ENCODE measurements at places on chromosomes 7 and 10.

DNA sequence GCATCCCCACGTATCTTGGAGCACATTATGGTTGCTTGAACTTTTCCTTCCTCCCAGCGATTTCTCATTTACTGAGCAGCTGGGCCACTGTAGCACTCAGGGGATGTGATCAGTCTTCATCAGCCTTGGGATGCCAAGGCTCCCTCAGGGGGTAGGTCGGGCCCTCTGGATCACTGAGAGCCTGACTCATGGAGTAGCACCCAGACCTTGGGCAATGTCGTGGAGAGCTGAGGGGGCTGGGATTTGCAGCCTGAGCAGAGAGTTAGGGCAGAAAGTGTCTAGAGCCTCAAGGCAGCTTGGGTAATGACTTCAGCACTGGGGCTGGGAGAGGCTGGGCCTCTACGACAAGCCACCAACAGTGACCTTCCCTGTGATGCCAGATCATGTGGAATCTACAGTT, 86.5 kb upstream of the CXCL12 start:
- DNase-seq = no peak

- no peak for DNase-seq
Measured at GRCh38 chr10:95211606-95212279, 17.7 kb downstream of the ACSM6 start.

DNA sequence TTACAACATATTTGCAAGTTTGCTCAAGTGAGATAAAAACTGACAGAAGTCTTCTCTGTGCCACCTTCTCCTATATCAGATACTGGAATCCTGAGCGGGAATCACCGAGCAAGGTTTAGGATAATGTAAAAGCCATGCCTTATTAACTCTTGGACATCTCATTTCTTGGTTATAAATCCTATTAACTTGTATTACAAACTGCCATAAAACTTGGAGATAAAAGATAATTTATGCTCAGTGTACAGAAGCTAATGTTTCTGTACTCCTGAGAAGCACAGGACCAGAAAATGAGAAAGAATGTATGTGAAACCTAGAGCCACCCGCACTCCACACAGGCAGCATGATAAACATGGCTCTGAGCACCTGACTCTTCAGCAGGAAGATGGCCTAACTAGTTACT, 181.2 kb upstream of the NOBOX start:
- DNase-seq = no peak

- no peak for DNase-seq
Measured at GRCh38 chr10:62095181-62096122, 173.2 kb downstream of the RTKN2 start.

DNA sequence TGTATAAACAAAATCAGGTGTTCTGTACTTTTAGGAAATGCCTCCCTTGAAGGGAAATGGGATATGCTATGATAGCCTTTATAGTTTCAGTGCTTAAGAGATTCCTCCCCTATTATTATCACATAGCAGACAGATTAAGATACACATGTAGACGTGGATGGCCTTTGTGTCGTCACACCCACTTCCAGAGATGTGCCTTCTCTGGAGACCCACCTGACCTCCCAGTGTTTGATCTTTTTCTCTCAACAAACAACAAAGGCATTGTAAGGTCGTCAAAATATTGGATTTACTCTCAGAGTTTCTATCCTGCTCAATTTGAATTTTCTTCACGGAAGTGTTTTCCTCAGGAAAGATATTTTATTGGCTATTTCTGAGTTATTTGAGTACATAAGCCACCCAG, 25.7 kb upstream of the C1GALT1 start:
- DNase-seq = peak; percentile 14

GRCh38 chr10:6621536-6621935, 41.5 kb upstream of the PRKCQ start:
- no peak for DNase-seq

DNA sequence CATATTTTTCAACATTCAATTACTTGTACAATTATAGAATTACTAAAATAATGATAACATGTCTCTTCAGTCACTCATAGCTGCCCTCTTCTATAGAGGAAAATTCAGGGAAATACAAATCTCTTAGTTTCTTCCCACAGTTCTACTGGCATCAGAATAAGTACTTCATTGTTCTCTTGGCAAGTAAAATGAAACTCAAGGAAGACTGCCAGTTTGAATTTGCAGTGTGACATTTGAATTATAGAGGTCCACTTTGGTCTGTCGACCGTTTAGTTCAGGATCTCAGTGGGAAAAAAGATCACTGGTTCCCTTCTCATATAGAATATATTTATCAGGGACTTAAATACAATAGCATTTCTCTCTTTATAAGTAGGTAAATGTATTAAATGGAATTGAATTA, 114.5 kb downstream of the PON1 start:
- DNase-seq = no peak

GRCh38 chr7:30800785-30801252, 29.6 kb downstream of the MINDY4 start:
- DNase-seq = no peak

DNA sequence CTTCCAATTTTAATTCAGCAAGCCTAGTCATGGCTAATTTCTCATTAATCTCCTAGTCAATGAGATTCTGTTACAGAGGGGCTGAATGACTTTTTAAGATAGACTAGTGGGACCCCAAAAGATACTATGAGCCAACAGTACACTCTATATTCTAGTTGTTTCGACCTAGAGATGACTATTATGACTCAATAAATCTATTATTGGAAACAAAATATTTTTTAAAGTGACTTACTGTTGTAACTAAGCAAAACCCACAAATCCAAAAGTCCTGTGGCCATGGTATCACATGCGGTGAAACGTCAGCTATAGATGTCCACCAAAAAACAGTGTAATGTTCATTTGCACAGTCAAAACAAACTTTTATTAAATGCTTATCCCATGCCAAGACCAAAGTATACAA, 95.3 kb upstream of the ADO start:
- no peak for DNase-seq

GRCh38 chr10:2953495-2953894, 113.9 kb upstream of the PFKP start:
- no peak for DNase-seq

DNA sequence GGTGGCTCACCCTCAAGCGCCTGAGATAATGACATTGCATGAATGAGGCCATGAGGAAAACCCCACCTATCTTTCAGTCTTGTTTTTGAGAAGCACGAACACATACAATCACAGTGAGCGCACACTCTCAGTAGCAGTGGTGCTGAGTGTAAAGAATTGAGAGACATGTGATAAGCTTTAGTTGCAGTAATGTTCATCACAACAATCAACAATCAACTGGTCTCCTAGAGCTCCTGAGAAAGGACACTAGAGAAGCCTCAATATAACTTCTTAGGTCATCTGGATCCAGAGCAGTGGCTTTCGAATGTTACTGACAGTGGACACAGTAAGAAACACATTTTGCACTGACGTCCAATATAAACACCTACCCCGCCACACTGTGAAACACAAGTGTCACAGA, 12.8 kb downstream of the ERLIN1 start:
- DNase-seq = no peak

- no peak for DNase-seq
Measured at GRCh38 chr7:90473814-90474213, 4.4 kb downstream of the PTTG1IP2 start.

DNA sequence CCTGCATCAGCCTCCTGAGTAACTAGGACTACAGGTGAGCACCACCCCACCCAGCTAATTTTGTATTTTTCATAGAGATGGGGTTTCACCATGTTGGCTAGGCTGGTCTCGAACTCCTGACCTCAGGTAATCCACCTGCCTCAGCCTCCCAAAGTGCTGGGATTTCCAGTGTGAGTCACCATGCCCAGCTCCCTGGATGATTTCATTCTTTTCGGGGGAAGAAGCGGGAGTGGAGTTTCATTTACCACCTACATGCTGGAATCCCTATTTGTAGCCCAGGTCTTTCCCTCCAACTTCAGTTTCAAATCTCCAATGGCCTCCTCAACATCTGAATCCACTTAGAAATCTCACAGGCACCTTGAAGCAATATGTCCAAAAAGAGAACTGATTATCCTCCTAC, 2.9 kb upstream of the BTRC start:
- DNase-seq = no peak

- DNase-seq = no peak
Measured at GRCh38 chr10:48572414-48572813, 32.5 kb downstream of the ARHGAP22 start.

GRCh38 chr7:103690242-103690974, 244.4 kb upstream of the SLC26A5 start:
- DNase-seq = no peak

DNA sequence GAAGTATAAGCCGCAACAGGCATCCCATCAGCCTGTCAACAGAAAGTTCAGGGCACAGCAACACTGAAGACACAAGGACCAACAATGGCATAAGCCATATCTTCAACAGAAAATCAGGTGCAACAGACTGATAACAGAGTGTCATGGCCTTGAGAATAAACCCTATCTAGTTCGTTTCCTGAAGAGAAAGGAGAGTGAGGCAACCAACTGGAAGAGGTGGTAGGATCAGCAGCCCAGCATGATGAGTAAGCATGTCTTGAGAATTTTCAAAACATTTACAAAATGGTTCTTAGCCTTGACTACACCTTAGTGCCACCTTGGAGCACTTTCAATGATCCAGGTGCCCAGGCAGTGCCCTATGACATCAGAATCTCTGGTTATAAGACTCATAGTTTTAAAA, 290.2 kb upstream of the SEMA3C start:
- DNase-seq = no peak

DNA sequence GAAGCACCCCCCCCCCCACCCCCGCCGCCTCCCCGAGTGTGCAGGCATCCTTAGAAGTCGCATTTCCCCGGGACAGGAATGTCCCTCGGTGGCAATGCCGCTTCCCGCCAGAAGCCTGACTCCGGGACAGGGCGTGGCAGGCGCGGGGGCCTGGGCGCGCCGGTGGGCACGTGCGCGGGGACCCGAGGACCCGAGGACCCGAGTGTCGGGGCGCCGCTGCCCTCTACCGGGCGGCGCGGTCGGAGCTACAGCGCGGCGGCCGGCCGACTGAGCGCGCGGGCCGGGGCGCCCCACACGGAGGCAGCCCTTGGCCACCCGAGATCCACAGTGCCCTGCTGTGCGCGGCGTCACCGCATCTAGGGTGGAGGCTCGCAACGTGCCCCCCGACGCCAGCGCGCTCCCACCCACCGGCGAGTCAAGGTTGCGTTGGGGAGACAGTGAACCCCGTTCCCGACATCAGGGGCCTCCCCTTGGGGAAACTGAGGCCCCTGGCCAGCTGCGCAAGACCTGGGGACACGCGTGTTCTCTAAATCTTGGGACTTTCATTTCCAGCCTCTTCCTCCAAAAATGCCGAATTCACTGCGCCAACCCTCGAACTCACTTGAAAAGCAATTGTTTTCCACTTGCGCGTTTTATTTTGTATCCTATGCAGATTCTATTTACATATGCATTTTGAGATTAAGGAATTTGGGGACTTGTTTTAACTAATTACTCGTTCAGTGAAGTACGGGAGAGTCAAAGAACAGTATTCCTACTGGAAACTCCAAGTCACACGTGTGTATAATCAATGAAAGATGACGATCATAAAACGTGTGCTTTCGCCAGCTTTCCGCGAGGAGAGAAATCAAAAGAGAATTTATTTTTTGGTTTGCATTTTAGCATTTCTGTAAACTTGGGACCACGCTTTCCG, 3.1 kb upstream of the CUX1 start:
- peak; percentile 52 for DNase-seq

DNA sequence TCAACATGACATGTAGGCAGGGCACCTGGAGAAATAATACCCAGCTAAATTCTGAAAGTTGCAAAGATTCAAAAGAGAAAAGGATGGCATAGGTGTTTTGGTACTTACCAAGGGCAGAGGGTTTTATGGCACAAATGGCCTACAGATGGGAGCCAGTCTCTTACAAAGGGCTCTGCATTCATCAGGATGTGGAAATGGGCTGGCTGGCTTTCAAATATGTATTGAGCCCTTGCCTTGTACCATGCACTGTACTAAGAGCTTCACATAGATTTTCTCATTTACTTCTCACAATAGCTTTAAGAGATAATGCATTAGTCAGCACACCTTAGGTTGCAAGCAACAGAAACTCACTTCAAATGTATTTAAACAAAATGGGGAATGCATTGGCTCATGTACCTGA, 327.1 kb downstream of the BICC1 start:
- no peak for DNase-seq

- DNase-seq = peak; percentile 80
Measured at GRCh38 chr7:28151965-28152364, 28.6 kb downstream of the JAZF1 start.

- DNase-seq = no peak
Measured at GRCh38 chr7:22395222-22395621, 38.3 kb upstream of the RAPGEF5 start.

DNA sequence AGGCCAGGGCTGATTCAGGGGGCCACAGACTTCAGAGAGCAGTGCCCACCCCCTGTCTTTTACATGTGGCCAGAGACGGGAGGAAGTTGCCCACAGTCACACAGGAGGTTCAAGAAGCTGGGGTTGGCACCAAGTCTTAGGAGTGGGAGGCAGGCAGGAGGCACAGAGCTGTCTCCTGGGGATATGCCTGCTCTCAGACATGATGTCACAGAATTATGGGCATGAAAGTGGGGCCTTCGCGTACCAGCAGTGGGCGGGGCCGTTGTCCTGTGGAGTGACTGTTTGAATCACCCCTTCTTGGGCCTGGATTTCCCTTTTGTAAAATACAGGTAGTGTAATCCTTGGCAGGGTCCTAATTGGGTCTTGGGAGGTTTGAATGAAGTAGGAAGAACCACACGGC, 81.2 kb upstream of the PPIF start:
- DNase-seq = no peak

DNA sequence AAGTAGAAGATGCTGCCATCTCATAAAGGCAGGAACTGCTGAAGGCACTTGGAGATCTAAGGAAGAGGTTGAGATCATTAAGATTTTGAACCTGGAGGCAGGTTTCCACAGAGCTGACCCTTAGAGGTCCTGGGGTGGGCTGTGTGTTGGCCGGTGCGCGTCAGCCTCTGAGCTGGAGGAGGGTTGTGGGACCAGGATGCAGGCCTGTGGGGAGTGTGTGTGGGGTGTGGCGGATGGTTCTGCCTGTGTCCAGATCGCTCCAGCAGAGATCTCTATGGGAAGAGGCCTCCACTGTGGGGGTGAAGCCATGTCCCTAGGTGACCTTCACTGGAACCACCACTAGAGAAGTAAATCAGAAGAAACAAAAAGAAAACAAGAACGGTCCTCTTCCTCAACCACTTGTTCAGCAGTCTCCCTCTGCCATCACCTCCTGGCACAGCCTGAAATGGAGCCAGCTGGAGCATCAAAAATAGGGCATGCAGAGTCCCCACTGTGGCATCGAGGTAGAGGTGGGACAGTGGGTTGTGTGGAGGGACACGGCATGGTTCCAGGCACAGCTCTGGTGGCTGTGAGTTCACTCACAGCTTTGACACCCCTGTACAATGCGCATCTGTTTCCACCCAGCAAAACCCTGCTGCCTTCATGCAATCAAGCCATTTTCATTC, 453.8 kb downstream of the TCERG1L start:
- no peak for DNase-seq

DNA sequence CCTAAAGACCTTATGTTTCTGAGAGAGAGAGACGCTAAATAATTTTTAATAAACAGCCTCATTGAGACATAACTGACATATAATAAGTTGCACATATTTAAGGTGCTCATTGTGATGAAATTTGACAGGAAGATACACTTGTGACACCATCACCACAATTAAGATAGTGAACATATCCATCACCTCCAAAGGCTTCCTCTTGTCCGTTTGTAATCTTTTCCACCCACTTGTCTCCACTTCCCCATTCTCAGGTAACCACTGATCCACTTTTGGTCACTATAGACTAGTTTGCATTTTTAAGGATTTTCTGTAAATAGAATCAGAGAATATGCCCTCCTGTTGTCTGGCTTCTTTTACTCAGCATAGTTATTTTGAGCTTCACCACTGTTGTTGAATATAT, 195.1 kb upstream of the WDR11 start:
- no peak for DNase-seq

All from CD8-positive, alpha-beta T cell (primary cell).